NCI-H1930 (cell line): ENCODE measurements at places on chromosomes 2 and 18.

DNA sequence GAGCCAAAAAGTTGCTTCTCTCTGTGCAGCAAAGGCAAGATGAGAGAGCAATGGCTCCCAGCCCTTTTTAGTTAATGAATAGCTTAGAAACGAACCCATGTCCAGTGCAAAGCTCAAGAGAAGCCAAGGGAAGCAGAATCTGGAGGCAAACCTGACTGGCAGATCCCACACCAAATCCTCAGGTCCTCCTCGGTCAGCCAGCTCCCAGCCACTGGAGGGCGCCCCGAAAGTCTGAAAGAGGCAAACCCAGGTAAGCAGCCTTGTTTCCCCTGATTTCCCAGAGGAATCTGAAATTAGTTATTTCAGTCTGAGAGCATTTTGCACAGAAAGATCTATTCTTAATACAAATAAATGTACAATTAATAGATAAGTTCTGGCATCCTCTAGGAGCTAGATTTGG, 71.3 kb upstream of the PID1 start:
- peak; percentile 21 for DNase-seq

DNA sequence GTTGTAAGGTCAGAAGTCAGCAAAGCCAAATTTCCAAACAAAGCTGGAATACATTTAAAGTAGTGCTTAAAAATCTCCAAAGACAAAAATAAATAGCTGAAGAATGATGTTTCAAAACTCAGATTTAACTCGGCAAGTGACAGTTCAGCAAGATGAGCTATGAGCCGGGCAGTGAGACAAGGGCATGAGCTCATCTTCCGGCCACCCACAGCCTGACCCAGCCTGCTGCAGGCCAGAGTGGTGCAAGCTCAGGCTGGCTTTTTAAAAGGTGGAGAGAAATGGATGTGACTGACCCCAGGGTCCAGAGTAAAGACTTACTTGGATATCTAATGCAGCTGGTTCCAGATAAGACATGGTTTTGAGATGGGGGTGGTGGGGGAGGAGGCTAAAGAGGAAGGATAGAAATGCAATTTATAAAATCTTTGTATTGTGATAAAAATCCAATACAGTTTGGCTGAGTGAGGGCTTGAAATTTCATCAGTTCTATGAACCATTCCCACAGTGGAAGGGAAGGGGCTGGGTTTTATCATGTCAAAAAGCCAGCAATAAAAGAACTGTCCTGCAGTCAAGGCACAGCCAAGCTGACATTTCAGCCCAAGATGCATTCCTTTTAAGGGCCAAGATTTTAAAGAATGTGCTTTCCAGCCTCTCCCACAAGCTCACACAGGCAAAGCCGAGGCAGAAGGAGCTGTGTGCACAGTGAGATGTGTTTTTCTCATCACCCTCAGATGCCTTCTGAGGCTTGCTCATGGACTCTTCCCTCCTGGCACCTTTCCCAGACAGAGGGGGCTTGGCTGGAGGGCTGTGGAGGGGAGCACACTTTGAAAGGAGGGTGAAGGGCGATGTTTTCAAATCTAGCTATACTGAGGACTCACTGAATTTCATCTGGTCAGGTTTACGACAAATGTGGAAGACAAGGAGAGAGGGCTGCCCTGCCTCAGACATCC, 97.9 kb upstream of the KLHL29 start:
- no peak for DNase-seq

DNA sequence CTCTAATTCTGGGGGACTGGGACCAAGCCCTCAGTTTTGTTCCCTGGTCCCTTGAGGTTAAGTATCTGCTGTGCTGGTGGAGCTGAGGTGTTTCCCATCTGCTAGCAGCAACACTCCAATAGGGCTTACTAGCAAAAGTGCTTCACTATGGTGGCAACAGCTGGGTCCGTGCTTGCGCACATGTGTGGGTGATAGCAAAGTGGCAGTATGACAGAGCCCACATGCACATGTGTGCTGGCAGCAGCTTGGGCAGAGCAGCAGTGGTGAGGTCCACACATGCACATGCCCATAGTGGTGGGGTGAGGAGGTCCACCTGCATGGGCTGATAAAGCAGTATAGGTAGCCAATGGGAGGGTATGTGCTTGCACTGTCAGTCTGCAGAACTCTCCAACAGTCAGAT, 1723.7 kb downstream of the SUCLG1 start:
- DNase-seq = no peak

GRCh38 chr2:105882341-105882740, 137.6 kb downstream of the NCK2 start:
- no peak for DNase-seq

- no peak for DNase-seq
These were observed 96.5 kb downstream of the ZFP36L2 start for GRCh38 chr2:43129676-43130547.

DNA sequence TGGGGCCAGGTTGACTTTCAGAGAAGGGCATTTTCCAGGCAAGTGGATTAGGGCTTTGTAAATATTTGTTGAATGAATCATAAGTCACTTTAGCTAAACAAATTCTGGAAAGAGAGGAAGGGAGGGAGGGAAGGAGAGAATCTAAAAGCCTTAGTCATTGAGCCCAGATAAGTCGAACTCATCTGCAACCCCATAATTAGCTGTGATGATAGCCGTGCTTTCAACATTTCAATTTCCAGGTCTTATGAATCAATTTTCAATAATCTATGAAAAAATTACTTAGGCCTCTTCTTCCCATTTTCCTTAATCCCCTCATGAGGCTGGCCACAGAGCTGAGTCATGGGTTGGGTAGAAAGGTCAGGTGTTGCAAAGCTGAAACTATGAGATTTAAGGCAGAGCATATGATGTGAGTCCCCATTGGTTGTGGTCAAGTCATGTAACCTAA, 111.9 kb upstream of the MAPRE2 start:
- DNase-seq = peak; percentile 19

DNA sequence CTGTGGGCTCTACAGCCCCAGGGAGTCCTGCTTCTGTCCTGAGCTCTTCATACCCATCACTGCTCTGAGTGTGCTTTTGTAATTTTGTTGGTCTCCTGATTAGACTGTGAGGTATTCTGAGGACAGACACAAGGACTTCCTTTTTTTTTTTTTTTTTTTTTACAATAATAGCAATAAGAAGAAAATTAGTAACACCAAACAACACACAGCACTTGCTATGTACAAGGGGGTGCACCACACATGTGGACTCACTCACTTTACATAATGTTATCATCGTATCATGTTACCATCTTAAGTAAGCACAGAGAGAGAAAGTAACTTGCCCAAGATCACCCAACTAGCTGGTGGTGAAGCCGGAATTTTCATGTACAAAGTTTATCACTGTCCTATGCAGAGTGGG, 34.6 kb downstream of the MBP start:
- DNase-seq = no peak

DNA sequence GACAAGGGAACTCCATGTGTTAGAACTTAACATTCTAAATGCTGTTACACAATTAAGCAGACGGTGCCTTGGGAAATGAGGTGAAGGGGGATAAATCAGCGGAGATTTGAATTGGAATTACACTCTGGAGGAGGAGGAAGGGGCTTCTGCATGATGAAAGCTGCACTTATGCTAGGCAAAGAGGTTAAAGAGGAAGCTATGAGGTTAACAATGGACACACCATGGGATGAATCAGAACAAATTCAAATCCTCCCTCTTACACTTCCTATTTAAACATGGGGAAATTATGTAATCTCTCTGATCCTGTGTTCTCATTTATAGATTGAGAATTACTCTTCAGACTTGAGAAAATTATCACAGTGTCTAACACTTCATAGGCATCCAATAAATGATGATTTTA, 121.5 kb upstream of the SIX2 start:
- no peak for DNase-seq
